GDM1 (cell line): ENCODE measurements at places on chromosomes 16 and 17.

- DNase-seq = no peak
These were observed 11.6 kb downstream of the AQP8 start for GRCh38 chr16:25228372-25228771.

- no peak for DNase-seq
These were observed 404.1 kb downstream of the WWOX start for GRCh38 chr16:78503602-78504001.

- no peak for DNase-seq
These were observed 7.4 kb downstream of the GNAO1 start for GRCh38 chr16:56198755-56199114.

- DNase-seq = no peak
These were observed 387.2 kb downstream of the SEC14L1 start for GRCh38 chr17:77527836-77528505.

GRCh38 chr17:50779747-50780353 lies 12.5 kb upstream of the ANKRD40CL start:
- DNase-seq = no peak
